ENCODE measurements at places on chromosomes 3 and 15.

DNA sequence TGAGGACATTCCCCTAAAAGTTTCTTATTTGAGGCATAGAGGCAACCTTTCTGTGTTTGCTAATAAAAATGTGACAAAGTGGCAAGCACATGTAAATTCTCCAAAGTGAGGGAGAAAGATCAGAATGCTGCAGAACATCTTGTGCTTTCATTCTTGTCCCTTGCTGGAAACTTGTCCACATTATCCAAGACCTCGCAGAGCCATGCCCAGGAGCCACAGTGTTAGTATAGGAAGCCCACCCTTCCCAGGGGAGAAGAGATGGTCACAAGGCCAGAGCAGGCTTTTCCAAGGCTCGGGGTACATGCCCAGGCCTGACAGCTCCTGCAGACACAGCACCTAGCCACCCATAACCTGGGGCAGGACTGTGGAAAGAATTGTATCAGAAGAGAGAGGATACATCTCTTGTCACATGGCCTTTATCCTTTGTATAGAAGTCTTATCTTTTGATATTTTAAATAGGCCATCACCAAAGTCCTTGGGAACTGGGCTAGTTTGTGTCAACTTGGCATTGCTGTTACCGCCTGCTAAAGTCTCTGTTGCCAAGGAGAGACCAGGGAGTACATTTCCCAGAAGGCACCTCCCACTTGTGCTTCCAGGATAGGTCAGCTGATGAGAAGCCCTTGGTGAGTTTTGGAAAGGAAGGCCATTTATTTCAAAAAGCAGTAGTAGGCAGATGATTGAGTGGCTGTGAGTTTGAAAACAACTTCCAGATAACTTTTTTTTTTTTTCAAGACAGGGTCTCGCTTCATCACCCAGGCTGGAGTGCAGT lies 10.5 kb downstream of the DLEC1 start:
- DNase-seq, result no peak

DNA sequence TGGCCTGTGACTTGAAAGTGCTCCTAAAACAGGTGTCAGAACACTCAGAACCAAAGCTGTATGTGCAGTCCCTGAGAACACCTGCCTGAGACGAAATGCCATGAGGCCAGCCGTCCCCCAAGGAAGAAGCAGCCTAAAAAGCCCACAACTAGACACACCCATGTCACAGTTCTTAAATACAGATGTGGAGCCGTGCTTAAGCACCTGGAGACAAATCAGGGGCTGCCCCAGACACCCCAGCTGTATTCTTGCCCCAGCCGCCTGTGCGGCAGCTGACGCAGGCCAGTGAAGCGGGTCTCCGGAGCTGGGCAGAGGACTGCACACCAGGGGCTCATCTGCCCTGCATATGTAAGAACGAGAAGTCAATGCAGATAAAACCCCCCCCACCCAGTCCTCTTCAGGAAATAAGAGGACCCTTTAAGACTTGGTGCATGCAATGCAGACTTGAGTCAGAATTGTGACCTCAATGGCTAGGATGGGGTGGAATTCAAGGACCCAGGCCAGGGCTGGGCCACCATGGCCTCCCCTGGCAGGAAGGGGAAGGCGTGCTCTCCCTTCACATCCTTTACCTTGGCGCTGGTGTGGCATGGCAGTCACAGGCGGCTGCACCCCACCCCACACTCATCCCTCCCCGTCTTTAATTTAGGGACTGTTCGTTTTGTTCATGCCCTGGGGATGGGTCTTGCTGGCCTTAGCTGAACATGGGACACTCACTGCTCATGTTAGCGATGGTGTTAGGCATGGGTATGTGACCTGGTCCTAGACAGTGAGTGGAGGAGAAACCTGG lies 27.7 kb upstream of the PLXNA1 start:
- DNase-seq, result no peak

- no peak for DNase-seq
Measured at GRCh38 chr15:40990789-40991188, 37.5 kb downstream of the CHAC1 start.

DNA sequence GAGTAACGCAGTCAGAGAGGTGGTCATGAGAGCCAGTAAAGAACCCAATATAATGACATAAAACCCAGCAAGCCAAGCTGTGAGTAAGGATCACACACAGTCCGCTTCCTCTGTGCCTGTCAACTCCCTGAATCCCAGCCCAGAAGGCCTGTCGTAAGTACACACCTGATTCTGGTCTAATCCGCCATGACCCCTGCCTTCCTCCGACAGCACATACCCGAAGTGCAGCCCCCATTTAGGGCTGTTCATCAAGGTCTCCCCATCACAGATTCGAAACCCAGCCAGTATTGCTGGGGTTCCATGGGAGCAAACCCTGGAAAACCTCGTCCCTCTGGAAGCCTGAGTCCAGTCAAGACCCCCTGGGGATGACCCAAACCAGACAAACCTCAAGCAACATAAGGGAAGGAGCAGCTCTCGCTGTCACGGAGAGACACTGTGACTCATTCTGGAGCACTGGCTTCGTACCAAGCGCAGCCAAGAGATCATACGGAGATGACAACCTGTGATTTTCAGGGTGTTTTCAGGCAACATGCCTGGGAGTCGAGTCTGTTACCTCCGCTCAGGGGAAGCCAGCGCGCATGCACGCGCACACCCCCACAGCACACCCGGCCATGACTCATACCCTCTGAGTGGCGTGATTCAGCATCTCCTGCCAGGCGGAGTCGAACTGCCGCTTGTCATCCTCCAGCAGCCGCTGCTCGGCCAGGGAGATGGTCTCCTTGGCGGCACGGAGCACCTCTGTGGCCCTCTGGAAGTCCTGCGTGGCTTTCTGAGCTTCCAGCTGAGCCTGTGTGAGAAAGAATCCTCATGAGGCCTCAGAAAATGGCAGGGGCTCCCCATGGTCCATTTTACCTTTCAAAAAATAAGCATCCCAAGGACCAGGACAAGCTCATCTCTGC lies 63.0 kb downstream of the SH3BP5 start:
- DNase-seq, result no peak

DNA sequence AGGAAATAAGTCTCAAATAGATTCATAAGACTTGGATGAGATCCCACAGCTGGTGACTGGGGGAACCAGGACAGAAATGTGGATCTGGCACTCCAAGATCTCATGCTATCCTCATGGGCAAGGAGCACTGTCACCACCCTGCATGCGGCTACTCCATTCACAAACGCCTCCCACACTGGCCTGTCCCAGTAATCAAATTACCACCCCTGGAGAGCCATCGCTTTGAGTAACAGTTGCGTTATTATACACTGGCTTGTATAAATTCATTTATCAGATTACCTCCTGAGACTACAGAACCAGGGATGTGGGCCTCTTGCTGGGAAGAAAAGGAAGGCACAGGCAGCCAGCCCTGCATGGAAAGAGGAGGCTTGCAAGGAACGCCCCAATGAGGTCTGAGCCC lies 27.9 kb upstream of the SLC25A36 start:
- DNase-seq, result no peak

- no peak for DNase-seq
Measured at GRCh38 chr15:101590785-101591184, 61.4 kb downstream of the TM2D3 start.

- DNase-seq, result no peak
Measured at GRCh38 chr3:29370476-29371420, 89.9 kb downstream of the RBMS3 start.

- DNase-seq, result no peak
Measured at GRCh38 chr3:81395739-81396513, 365.5 kb downstream of the GBE1 start.

- no peak for DNase-seq
Measured at GRCh38 chr3:152054315-152054714, 180.9 kb downstream of the SUCNR1 start.

DNA sequence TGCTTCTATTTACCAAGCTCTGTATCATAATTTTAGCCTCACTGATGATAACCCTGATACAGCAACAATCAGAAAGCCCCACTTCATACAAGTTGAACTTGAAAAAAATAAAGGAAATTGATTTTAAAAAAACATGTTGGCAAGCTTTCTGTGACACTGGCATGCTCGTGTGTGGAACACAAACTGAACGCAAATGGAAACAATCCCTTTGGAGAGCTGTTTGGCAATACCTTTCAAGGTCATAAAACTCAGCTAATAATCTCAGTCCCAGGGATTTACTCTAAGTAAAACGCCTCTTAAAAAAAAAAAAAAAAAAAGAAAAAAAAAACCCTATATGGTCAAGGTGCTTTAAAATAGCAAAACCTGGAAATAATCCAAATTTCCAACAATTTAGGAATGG lies 166.7 kb upstream of the BCL6 start:
- DNase-seq, result peak; percentile 61

- DNase-seq, result peak; percentile 11
Measured at GRCh38 chr3:54243056-54243931, 120.9 kb downstream of the CACNA2D3 start.

GRCh38 chr3:55692957-55693558 lies 206.0 kb upstream of the WNT5A start:
- DNase-seq, result no peak

GRCh38 chr3:38565339-38566214 lies 69.4 kb downstream of the EXOG start:
- no peak for DNase-seq

Measured in NCI-H1105 (cell line).